Stimulated activated CD4-positive, alpha-beta T cell treated with anti-CD3 and anti-CD28 coated beads, Interleukin-4, amount 100 ng/mL, for 24 hours (primary cell): ENCODE measurements at places on chromosomes 13 and 19.

DNA sequence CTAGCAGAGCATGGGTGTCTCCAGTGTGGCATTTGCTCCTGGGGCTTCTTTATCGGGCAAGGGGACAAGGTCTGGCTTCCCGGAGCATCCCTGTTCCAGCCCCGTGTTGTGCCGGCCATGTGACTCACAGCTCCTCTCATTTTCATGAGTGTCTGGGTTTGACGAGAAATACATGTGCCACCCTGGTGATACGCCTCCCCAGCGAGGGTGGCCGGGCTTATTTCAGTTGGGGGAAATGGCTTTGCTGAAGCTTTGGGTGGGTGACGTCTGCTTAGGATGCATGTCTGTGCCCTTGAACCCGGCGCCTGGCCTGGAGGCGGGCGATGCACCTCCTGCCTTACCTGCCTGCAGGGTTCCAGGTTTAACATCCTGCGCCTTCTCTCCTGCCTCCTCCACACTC, 61.9 kb upstream of the LDLR start:
- DNase-seq: no peak

GRCh38 chr13:36151591-36151990, 20.4 kb upstream of the DCLK1 start:
- no peak for DNase-seq

DNA sequence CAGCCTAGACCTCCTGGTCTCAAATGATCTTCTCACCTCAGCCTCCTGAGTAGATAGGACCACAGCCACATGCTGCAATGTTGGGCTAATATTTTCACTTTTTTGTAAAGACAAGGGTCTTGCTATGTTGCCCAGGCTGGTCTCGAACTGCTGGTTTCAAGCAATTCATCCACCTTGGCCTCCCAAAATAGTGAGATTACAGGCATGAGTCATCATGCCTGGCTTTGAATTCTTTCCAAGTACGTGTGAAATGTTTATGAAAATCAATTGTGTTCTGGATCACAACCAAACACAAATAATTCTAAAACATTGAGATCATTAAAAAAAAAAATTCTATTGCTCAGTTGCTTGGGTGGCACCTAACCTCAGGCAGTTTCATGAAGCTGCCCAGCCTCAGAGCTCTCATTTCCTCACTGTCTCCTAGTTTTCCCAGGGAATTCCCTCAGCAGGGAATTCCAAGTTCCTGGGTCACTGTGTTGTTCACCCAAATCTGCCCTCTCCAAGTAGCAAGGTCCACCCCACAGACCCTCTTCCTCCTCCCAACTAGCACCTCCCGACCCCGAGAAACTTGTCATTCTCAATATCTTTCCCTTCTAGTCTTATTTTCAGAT, 44.8 kb downstream of the ING1 start:
- no peak for DNase-seq

DNA sequence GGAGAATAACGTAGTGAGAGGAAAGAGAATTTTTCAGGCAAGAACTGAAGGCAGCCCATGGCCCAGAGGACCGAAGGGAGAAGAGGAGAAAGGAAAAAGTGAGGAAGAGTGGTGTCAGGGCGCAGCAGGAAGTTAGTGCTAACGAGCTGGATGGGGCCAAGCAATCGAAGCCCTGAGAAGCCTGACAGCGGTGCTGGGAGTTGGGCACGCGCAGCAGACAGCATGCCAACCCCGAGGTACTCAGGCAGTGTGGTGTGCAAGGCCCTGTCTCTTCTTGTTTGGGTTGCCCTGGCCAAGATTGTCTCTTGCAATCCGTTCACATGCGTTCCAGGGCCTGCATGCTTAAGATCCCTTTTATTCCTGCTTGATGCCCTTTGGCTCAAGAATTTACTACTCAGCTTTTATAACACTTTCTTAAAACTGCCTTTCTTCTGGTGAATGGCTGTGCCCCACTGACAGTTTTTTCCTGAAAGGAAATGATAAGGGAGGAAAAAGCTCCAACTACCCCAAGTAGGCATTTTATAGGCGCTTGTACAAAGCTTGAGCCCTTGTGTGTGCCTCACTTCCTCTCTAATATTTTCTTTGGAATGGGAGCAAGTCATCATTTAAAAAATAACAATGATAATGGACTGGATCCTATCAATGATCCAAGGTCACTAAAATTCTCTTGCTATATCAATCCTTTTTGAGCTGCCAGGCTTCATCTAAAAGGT, 115.4 kb downstream of the FLT1 start:
- no peak for DNase-seq
